KG1 (cell line): ENCODE measurements at places on chromosomes 6 and 20.

DNA sequence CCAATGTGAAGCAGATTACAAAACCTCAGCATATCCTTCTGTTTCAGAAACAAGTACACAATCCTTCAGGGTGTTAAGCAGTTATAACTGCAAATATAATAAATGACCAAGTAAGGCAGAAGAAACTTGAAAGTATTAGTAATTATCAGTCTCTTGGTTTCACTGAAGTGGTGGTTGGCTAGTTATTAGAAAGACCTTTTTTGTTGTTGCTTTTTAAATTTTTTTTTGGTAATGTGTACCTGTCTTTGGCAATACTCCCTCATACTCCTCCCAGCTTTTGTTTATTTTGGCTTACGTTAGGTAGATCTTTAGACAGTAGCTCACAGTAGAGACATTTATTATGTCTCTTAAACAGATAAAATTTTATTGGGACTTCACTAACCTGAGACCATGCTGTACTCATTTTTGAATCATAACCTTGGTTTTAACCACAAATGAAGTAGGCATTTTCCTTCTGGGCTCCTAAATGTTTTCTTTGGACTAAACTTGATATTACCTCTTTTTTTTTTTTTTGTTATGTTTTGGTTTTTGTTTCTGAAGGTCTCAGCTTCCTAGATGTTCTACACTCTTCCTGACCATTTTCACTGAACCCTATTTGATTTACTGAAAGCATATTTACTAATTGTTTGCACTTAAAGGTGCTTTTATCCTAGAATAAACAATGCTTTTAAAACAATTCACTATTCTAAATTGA lies 6.4 kb downstream of the CD2AP start:
- no peak for DNase-seq

DNA sequence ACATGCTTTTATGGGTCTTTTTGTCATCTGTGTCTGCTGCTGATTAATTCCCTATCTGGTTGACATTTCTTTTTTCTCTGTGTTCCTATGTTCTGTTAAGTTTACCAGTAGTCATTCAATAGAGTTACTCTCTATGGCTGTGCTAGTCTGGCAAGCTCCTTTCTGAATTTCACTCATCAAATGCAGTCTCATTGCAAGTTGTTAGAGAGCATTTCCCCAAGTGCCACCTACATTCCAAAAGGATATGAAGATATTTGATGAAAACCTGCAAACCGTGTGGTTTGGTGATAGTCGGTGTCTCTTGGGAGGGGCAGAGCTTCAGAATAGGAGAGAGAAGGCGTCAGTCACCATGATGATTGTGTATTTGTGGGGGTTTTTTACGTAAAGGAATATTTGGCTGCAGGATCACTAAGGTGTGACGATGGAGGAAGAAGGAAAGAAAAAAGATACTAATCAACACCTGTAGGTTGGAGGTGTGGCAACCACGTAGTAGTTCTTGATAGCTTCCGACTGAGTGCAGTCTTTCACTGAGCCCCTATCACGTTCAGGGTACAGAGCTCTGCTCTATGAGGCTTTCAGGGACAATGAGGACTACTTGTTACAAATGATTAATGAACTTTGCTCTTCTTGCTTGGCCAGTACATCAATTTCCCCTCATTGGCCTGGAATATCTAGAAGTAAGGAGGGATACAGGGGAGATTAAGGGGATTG lies 73.1 kb upstream of the TNFAIP3 start:
- DNase-seq = no peak

DNA sequence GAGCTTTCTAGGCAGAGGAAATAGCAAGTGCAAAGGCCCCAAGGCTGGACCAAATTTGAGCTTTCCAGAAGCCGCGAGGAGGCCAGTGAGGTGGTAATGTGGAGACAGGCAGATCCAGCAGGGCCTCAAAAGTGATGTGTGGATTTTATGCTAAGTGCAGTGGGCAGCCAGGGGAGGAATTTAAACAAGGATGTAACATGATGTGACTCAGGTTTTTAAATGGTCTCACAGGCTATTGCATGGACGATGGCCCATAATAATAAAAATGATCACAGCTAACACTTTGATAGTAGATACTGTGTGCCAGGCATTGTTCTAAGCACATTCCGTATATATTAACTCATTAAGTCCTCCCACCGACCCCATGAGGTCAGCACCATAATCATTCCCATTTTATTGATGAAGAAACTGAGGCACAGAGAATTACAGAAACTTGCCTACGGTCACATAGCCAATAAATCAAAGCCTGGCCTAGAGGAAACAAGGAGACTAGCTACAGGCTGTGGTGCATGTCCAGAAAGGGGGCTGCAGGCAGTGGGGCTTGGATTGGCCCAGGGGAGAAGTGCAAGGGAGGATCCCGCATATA lies 18.0 kb upstream of the PREX1 start:
- no peak for DNase-seq

DNA sequence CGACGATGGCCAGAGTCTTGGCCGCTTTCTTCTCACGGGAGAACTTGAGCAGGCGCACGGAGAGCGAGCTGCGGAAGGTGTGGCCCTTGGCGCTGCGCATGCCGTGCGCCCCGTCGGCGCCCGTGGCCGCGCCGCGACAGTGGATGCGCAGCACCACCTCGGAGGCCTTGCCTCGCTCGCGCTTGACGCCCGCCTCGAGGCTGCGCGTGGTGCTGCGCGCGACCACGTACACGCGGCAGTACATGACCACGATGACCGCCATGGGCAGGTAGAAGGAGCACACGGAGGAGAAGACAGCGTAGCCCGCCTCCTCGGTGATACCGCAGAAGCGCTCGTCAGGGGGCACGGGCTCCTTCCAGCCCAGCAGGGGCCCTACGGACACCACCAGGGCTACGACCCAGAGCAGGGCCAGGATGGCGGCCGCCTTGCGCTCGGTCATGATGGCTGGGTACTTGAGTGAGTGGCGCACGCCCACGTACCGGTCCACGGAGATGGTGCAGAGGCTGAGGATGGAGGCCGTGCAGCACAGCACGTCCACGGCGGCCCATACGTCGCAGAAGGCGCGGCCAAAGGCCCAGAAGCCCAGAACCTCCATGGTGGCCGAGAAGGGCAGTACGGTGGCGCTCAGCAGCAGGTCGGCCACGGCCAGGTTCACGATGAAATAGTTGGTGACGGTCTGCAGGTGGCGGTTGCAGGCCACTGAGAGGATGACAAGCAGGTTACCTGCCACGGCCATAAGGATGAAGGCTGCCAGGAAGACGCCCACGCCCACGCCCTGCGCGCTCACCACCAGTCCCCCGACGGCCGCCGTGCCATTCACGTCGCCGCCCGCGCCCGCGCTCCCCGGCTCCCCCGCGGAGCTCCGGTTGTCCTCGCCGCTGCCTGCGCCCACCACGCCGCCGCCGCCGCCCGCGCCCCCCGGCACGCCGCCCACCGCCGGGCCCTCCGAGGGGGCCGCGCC lies 232.8 kb upstream of the RNF24 start:
- no peak for DNase-seq

GRCh38 chr6:170049641-170050561 lies 241.0 kb downstream of the DLL1 start:
- DNase-seq = no peak

DNA sequence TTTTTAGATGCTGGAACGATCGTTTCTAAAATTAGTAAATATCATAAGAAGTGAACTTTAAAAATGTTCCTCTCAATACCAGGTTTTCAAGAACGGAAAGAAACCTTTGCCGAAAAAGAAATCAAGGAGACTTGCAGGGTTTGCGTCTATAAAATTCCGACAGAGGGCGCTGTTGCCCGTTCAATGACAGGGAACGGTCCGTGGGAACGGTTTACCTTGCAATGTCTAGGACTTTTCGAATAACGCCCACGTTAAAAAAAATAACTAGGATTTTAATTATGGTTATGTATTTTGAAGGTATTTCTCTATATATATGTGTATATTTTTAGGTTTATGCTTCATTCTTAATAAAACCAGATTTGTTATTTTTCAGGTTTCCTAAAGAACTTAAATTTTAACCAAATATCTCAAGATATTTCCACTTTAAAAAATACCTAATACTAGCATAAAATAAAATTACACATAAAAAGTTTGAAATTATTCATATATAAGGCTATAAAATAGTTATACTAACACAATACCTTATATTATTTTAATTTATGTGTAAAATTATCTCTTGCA lies 2.5 kb upstream of the TFAP2B start:
- DNase-seq = peak; percentile 70

DNA sequence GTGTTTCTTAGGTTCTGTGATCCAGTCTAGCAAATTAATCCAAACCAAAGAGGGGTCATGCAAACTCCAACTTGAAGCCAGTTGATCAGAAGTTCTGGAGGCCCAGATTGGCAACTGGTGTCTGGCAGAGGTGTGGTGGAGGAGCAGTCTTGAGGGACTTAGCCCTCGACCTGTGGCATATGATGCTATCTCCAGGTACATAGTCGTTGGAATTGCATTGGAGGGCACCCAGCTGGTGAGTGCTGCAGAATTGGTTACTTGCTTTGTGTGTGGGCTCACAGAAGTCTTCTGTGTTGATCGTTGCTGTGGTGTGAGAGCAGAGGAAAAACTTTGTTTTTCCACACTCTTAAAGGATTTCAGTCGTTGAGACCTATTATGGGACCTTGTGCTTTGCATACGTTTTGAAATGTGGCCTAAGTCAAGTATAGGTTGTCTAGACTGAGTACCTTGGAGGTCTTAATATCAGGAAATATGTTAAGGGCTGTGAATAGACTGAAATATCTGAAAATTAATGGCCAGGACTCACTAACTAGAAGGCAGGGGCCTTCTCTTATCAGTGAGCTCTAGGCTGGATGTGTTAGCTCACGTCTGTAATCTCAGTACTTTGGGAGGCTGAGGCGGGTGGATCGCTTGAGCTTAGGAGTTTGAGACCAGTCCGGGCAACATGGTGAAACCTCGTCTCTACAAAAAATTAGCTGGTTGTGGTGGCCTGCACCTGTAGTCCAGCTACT lies 7.8 kb downstream of the PANK2 start:
- DNase-seq = no peak

DNA sequence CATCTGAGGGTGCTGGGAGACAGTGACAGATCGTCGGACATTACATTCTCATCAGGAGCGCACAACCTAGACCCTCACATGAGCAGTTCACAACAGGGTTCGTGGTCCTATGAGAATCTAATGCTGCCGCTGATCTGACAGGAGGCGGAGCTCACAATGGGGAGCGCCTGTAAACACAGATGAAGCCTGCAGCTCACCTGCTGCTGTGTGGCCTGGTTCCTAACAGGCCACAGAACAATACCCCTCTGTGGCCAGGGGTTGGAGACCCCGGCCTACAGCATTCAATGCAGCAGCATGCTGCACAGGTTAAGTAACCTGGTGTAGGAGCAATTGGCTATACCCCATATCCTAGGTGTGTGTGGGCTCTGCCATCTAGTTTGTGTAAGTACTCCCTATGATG lies 19.5 kb downstream of the ANKRD60 start:
- no peak for DNase-seq

- DNase-seq = no peak
These were observed 60.8 kb upstream of the APCDD1L start for GRCh38 chr20:58575776-58576602.

DNA sequence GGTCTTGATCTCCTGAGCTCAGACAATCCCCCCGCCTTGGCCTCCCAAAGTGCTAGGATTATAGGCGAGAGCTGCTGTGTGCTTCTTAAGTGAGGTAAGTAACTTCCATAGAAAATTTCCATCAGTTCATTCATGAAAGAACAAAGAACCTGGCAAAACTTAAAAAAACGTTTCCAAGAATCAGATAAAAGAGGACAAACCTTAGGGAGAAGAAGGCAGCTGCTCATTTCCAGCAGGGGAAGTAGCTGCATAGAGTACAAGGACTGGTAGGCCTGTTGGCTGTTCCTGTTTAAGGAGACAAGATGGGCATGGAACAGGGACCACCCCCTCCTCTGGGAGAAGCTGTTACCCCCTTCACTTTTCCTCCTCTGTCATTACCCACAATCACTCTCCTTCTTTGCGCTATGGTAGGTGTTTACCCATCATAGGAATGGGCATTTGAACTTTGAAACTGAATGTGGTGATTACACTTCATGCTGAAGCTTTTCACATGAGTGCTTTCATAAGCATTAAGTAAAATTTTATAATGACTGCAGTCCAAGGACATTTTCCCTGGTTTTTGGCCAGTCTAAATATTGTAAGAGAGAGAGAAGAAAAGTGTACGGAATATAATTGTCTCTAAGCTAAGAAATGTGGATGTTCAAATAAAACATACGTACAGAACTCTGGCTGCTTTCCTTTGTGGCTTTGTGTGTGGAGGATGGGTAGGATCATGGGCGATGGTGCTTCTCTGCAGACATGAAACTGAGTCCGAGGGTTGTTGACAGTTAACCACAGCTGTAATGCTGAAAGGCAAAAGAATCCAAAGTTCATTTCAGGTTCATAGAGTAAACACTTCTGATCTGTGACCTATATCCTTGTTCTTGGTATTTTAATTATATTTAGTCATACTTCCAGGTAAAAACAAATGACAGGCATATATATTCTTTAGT lies 56.4 kb downstream of the CCN2 start:
- no peak for DNase-seq

DNA sequence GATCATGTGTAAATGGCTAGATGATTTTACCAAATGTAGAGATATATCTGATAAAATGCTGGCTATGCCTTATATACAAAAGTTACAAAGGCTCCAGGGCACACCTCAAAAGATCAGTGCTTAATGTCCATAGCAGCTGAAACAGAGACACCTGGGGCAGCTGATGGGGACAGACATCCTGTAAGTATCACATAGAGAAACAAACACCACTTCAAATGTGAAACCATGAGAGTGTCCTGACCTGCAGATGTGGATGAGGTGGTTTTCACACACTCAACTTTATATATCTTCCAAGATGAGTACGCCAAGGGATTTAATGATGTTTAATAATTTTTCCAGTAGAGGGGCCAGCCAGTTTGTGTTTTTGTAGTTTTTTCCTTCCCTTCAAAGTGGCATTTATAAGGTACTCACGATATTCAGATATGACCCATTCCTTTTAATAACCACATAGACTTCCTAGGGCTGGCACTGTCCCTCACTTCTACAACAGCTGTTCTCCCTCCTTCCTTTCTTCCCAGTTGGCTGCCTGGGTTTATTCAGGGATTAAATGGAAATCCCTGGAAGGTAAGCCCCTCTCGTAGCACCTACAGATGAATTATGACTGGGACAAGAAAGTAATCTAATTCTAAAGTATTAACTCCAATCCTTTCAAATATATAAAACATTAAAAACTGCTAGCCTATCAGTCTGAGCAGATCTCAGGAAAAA lies 50.3 kb upstream of the MCM9 start:
- no peak for DNase-seq

GRCh38 chr6:112036088-112036637 lies 17.7 kb upstream of the CCN6 start:
- no peak for DNase-seq

GRCh38 chr20:21225215-21225947 lies 77.8 kb upstream of the XRN2 start:
- DNase-seq = no peak

- no peak for DNase-seq
These were observed 417.8 kb downstream of the CDC5L start for GRCh38 chr6:44805238-44805846.
